ENCODE measurements at places on chromosomes 3 and 15.

GRCh38 chr3:29890801-29891200, 609.9 kb downstream of the RBMS3 start:
- DNase-seq = no peak

- no peak for DNase-seq
These were observed 708 bp downstream of the SEC22A start for GRCh38 chr3:123202451-123202850.

GRCh38 chr15:100439514-100439913, 89.2 kb downstream of the CERS3 start:
- DNase-seq = no peak

DNA sequence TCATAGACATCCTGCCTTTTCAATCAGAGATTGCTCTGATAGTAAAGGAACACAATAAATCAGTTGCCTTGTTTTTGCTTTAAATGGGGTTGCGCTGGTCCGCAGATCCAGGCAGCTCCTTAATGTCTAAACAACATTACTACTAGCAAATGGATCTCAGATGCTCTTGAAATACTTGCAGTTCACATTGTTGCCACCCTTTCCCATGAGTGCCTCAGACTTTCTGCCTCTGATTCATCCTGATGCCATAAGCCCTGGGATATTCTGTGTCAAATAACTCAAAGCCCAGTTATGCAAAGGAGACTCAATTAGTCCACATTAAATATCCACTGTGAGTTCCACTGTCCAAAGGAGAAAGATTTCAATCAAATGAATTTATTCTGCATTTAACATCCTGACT, 196.7 kb downstream of the PLCH1 start:
- DNase-seq = no peak

DNA sequence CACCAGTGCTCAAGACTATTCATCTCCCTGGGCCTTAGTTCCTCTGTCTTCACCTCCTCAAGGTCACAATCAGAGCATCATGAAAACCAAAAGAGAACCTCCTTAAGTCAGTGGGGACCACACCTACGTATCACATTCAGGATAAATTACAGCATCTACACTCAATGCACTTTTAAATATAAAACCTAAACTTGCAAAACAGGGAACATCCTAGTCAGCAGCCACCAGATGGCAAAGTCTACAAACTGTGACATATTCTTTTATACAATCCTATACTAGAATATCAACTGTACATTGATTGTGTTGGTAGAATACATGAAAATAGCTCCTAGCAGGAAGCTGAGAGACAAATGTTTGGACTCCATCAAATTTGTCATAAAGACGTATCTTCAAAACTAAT, 7.9 kb downstream of the KIF9 start:
- no peak for DNase-seq

GRCh38 chr3:173371848-173372487, 25.6 kb upstream of the NLGN1 start:
- DNase-seq = peak; percentile 61

GRCh38 chr3:159948429-159949144, 40.0 kb upstream of the IL12A start:
- no peak for DNase-seq

DNA sequence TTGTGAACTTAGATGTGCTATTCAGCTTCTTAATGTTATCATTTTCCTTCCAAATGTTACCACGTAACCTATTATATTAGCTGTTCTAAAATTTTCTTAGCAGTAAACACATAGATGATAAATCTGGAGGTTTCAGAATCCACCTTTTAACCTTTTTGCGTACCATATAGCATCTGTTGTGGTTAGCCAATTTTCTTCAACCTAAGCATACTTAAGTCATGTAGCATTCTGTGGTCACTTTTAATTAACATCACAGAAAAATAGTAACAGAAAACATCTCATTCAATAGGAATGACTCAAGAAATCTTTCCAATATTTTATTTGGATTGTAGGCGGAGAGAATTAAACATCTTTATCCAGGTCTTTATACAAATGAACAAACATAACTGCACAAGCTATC, 1465.3 kb upstream of the GBE1 start:
- no peak for DNase-seq

DNA sequence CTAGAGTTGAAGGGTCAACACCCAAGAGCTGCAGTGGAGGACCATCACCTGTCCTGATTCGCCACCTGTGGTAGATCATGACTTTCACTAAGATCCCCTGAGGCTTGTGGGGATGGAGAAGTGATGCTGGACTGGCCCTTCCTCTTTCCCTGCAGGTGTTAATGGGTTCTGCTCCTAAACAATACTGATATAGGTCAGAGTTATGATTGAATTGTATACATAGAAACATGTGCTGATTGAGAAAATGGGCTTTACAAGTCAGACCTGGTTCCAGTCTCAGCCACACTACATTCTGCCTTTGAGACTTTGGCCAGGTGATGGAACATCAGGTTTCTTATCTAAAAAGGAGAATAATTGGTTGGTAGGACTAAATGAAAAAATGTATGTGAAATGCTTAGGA, 418.9 kb upstream of the TPRG1 start:
- no peak for DNase-seq

GRCh38 chr3:153173758-153174516, 11.9 kb downstream of the RAP2B start:
- no peak for DNase-seq

GRCh38 chr3:7290077-7290825, 429.3 kb downstream of the GRM7 start:
- no peak for DNase-seq

DNA sequence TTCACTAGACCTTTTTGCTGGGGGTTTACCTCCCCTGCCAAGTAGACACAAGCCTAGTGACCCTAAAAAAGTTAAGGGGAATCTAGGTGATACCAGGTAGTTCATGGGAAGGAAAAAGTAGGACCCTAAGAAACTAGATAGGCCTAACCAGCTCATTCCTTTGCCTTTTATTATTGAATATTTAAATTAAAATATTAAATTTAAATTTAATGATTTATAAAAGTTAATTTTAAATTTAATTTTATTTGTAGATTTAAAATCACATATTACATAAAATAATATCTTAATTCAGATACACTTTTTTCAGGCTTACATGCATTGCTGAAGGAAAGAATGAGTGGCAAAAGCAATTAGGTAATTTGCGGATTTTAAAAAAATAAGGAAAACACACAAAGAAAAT, 584.9 kb downstream of the AGBL1 start:
- DNase-seq = no peak

DNA sequence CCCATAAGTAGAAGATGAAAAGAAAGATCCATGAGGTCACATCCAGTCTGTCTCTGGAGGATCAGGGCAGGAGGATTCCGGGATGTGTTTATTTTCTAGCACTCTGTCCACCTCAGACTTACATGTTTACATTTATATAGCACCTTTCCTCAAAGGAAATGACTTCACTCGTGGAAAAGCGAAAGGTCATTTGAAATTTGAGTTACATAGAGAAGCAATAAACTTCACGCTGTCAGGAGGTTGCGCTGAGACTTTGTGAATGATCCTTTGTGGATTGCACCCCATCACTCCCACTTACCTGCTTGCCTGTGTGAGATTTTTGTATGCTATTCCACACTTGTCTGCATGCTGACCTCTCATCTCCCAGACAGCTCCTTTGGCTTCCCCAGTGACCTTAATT, 540.5 kb downstream of the AGBL1 start:
- no peak for DNase-seq

GRCh38 chr3:99049164-99049563, 147.7 kb upstream of the DCBLD2 start:
- DNase-seq = no peak

GRCh38 chr3:115658032-115658336, 34.7 kb downstream of the GAP43 start:
- DNase-seq = no peak

DNA sequence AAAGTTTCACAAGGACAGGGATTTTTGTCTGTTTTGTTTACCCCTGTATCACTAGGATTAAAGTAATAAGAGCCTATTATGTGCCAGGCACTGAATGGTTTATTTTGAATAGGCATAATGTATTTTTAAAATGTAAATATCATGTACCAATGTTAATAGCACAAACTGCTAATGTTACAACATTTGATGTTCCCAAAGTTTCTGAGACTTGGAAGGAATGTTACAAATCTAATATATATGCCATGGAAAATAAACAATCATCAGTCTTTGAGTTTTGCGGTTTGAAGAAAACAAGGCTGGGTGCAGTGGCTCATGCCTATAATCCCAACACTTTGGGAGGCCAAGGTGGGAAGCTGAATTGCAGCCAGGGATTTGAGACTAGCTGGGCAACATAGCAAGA, 159.4 kb downstream of the CDIN1 start:
- DNase-seq = no peak

GRCh38 chr3:134094491-134094890, 64.8 kb upstream of the SLCO2A1 start:
- DNase-seq = no peak

- DNase-seq = no peak
These were observed 63.4 kb downstream of the ARHGEF26 start for GRCh38 chr3:154184582-154184981.

- DNase-seq = no peak
These were observed 272.5 kb downstream of the XXYLT1 start for GRCh38 chr3:194998417-194998816.

DNA sequence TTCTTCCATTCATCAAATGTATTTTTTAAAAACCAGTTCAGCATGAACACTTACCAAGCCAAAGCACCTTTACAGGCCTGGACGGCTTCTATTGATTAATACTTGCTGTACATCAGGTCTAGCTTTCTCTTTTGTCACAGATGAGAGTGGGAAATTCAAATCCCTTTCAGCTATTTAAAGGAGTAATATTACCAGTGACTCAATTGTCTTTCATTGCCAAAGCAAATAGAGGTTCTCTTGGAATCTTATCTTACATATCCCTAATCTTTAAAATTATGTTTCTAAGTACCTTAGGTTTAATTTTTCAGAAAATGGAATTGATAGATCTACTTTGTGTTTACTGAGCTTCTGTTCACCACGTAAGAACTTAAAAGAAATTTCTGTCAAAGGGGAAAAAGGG, 922.9 kb downstream of the NSUN3 start:
- no peak for DNase-seq

DNA sequence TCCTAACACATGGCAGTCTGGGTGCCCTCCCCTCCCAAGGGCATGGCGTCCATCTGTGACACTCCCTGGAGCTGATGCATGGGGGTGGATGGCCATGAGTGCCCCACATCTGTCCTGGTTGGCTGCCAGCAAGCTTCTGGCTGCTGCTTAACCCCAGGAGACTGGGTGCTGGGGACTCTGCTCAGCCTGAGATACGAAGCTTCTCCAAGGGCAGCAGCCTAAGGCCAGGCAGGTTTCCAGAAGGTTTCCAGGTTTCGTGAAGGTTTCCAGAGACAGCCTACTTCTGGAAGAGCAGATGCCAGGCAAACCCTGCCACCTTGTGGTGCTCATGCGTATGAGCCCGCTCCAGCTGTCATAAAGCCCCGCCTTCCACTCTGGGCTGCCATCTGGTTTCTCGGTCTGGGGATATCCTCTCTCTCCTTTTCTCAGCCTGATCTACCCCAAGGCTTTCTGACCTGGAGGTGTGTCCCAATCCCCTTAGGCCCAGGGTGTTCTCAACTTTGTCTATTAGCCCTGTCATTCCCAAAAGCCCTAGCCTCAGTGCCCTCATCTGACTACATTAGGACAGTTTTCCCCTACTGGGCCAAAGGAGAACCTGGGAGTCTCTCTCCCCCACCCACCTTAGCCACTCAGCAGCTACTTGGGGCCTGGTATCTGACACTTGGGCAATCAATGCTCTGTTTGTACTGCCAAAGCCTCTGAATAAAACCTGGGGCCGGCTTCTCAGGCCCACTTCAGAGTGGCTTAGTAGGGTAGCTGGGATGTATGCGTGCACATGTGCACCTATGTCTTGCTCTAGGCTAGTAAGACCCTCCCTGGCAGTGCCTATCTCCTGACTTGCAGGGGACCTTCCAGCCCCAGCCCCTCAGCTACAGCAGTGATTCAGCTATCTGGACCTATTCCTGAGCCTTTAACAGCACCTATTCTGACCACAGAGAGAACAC, 12.0 kb downstream of the MRPL46 start:
- DNase-seq = peak; percentile 39

DNA sequence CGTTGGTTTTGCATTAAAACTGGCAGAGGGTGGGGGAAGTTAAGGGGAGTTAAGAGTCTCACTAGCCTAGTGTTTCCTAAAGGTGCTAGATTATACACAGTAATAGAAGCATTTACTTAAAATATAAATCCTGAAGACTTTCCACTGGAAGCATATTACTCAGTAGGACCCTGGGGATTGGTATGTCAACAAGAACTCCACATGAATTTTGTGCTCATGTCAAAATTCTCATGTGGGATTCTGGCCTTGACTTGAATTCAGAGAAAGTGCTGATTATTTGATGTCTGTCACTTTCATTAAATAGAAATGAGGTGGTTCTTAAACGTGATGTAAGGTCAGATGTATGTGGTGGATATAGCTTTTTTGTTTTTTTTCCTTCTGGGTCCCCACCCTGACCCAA, 997.2 kb downstream of the TUSC7 start:
- no peak for DNase-seq

GRCh38 chr3:186653080-186653707, 12.6 kb upstream of the HRG start:
- DNase-seq = no peak

DNA sequence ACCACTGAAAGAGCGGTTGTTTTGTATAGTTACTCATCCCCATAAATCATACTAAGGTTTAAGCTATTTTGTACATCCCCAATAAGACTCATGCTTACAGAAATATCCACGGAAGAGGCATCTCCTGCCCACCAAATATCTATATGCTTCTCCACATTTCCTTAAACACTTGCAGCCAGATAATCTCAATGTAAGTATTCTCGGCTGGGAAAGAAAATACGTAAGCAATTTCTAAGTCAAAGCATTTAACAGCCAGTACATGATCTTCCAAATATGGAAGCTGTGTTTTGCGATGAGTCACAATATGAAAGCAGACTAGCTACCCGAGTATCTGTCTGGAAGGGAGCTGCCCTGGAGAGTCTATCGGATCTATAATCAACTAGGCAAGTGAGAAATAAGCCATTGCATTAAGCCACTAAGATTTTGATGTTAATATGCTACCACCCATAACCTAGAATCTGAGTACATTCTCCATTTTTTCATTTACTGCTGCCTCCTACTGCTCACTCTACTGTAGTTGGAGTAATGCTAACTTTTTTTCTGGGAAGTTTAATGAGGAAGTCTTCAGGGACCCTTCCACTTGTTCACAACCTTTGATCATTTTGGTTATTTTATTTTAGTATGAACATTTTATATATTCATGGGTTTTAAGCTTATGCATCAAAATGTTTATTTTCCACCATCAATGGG, 26.9 kb upstream of the ZMAT3 start:
- no peak for DNase-seq

DNA sequence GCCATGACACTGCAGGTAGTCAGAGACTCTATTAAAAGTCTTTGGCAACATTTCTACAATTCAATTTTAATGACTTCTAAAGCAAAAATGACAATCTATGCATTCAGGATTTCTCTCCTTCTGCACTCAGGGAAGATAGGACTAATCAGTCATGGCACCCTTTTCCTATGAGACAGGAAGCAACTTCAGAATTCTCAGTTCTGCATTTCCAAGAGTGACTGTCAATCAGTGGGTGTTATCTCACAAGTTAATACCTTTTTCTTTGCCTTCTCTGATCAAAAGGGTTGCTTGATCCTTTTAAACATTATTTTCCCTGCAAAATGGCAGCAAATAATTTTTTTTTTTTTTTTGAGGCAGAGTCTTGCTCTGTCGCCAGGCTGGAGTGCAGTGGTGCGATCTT, 7.8 kb upstream of the ICE2 start:
- no peak for DNase-seq

- no peak for DNase-seq
These were observed 24.7 kb upstream of the MCTP2 start for GRCh38 chr15:94206463-94207167.
